ENCODE measurements at places on chromosomes 1 and 21.

DNA sequence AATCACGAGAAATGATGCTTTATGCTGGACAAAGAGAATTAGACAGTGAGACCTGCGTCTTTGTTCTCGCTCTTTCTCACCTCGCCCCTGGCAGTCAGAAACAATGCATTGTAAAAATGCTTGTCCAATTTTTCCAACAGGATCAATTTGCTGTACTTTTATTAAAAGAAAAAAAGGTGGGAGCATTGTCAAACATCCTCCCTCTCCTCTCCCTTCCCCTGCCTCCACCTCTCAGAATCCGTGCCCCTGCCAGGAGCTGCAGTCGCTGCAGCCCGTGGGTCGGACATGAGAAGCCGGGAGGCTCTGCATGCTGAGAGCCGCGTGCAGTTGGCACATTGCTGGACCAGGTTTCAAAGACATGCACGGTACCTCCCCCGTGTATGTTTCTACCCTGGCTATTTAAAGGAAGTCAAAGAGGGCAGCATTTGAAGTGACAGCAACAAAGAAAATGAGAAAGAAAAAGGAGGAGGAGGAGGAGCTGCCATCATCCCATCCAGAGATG is 161.0 kb upstream of the KAZN start:
- no peak for DNase-seq

GRCh38 chr1:2239384-2239985 is 11.4 kb downstream of the SKI start:
- DNase-seq = no peak

- DNase-seq = no peak
Measured at GRCh38 chr1:150846473-150847146, 29.8 kb downstream of the ARNT start.

GRCh38 chr1:167416506-167416905 is 101.8 kb downstream of the CD247 start:
- DNase-seq = no peak

- DNase-seq = peak; percentile 64
Measured at GRCh38 chr1:31939484-31940329, 1.5 kb upstream of the PTP4A2 start.

GRCh38 chr1:30778154-30778978 is 20.8 kb upstream of the LAPTM5 start:
- DNase-seq = no peak

Measured in activated T-helper 1 cell treated with Interleukin-2 at 50 U/mL for 16 hours (primary cell).